ENCODE measurements at places on chromosomes 1 and 21. TPM values are rescaled to one million over a fixed set of nuclear protein-coding genes. Genes with fewer than 3 reads are reported as not detected.

Gene MEGF6
- 2.1 TPM for total RNA-seq

Gene KRTAP10-2
- total RNA-seq = not detected

Gene TFF2
- not detected for total RNA-seq

Gene CLCA4
- total RNA-seq = not detected

All from activated T-helper 1 cell treated with anti-CD3 and anti-CD28 coated beads, Interleukin-12 subunit alpha, Interleukin-12 subunit beta, Interleukin-2, Interleukin-4 antibody, amounts not matched to agents 30 ng/mL and 10 ng/mL and 1 ng/mL, durations not matched to agents 14 hours and 24 hours and 36 hours (primary cell).